ENCODE measurements at places on chromosomes 5 and 9.

DNA sequence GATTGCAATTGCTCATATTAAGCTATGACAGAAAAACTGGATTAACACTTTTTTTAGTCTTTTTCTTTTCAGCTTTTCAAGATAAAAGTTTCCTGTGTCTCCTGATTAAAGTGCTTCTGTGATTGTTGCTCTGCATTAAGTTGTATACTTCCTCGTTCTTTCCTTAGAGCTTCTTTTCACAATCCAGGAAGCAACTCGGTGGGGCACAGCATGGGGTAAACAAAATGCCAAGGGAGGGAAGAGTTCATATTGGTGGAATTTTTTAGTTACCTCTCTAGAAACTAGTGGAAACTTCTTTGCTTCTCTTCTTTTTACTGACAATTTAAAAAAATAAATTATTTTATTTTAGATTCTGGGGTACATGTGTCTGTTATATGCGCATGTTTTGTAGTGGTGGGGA is 37.8 kb upstream of the ARRDC3 start:
- no peak for DNase-seq

GRCh38 chr5:53261245-53261644 is 151.7 kb upstream of the MOCS2 start:
- DNase-seq, result no peak

DNA sequence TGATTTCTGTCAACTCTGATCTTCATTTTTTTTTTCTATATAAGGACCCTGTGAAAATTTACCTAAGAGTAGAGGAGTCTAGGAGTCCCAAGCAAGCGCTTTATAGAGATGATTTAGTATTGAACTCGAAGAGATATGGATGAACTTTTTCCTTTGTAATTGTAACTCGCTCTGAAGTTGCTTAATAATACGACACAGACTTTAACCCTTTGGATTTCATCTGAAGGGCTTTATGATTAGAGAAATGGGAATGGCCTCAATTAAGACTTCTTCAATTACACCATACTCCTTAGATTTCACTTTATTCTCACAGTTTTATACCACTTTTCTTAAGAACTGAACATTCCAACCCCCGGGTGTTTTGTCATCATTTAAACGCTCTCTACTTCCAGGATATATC is 647.7 kb downstream of the HTR1A start:
- DNase-seq, result no peak

DNA sequence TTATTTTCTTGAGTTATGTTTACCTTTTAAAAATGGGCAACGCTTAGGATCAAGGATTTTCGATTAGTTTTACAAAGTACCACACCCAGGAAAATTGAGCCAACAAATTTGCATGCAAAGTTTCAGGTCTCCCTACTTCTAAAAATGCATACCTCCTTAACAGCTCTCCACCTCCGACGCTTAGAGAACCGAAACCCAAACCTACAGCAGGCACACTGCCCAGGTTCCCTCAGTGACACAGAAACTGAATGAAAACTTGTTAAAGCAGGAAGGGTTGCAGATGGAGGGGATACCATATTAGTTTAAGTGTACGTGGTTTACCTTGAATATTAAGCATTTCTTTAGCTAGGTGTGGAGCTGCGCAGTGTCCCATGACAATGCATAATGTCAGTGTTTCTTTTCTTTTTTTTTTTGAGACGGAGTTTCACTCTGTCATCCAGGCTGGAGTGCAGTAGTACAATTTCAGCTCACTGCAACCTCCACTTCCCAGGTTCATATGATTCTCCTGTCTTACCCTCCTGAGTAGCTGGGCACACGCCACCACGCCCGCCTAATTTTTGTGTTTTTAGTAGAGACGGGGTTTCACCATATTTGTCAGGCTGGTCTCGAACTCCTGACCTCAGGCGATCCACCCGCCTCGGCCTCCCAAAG is 1.6 kb upstream of the SUB1 start:
- no peak for DNase-seq

- DNase-seq, result no peak
These were observed 134.8 kb downstream of the ADAMTS2 start for GRCh38 chr5:179210478-179210877.
